ENCODE measurements at places on chromosomes 6 and 20.

DNA sequence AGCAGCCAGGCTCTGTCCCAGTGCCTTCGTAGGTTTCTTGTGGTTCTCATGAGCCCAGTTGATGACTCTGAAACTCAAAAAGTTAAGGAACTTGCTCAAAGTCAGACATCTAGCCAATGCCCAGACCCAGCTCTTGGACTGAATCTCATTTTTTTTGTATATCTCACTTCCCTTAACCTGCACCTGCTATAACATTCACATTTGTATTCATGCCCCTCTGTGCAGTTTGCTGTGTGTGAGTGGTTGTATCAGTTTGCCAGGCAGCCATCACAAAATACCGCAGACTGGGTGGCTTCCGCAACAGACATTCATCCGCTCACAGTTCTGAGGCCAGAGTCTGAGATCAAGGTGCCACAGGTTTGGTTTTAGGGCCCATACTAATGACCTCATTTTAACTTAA is 49.9 kb downstream of the IPCEF1 start:
- no peak for DNase-seq

- no peak for DNase-seq
These were observed 11.5 kb downstream of the PRDM1 start for GRCh38 chr6:106097411-106098231.

DNA sequence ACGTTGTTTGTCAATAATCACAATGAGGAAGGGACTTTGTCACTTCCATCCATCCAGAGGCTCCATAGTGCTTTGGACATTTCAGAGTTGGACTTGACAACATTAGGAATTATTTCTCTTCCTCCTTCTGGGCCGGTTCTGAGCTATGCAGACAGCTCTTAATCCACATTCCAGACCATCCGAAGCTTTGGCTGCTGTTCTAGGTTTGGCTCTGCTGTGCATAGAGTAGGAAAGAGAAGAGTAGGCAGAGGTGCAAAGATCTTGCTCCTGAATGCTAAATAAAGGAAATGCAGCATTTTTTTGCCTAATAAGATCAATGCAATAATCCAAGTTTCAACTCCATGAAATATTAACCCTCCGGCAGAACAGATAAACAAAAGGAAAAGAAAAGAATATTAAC is 251.8 kb upstream of the PRND start:
- DNase-seq: no peak

DNA sequence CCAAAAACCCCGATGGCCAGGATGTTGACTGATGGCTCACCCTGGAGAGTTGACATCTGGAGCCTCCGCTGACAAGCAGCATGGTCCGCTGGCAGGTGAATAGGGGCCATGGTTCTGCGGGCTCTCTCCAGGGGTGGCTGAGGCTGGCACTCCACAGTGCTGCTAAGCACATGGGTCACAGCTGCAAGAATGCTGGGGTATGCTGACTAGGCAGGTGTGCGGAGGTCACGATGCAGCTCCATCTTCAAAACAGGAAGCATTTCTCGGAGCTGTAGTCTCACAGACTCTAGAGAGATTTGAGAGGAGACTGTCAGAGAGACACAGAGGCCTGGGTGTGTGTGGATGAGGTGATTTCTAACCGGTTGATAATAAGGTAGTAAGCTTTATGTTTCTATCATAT is 341.6 kb downstream of the NRN1 start:
- no peak for DNase-seq

DNA sequence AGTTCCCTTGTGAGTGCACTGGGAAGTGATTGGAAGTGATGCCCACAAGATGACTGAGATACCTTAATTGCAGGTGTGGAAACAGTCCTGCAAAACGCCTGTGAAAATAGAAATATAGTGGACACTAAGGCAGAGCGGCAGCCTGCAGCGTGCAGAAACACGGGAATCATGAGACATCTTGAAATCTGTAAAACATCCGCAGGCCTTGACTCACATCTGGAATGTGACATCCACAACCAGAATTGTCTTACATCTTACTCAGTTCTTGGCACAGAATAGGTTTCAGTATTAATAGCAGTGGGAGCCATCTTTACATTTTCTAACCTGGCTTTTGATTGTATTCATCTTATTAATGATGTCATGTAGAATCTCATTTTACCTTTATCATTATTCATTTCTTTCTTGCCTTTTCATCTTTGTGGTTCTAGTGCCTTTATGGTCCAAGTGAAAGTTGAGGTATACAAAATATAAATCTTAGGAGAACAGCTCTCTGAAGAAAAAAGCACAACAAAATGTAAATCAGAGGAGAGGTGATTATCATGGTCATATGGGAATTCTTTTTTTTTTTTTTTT is 44.6 kb downstream of the CDYL start:
- DNase-seq: no peak

DNA sequence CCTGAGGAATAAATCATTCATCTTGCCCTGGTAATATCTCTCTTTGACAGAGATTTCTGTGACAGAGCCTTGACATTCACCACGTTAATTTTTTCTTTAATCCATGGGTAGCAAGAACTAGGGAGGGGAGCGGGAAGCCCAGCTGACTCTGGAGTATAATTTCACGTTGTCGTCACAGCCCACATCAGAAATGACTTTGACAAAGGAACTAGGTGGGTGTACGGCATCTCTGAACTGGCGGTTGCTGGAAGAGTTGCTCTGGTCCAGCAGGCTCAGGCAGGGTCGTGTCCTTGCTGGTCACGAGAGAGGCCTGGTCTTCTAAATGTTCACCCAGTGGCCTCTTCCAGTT is 397.1 kb upstream of the CNR1 start:
- DNase-seq: no peak

- no peak for DNase-seq
These were observed 6.6 kb upstream of the ANKRD60 start for GRCh38 chr20:58235010-58235409.

DNA sequence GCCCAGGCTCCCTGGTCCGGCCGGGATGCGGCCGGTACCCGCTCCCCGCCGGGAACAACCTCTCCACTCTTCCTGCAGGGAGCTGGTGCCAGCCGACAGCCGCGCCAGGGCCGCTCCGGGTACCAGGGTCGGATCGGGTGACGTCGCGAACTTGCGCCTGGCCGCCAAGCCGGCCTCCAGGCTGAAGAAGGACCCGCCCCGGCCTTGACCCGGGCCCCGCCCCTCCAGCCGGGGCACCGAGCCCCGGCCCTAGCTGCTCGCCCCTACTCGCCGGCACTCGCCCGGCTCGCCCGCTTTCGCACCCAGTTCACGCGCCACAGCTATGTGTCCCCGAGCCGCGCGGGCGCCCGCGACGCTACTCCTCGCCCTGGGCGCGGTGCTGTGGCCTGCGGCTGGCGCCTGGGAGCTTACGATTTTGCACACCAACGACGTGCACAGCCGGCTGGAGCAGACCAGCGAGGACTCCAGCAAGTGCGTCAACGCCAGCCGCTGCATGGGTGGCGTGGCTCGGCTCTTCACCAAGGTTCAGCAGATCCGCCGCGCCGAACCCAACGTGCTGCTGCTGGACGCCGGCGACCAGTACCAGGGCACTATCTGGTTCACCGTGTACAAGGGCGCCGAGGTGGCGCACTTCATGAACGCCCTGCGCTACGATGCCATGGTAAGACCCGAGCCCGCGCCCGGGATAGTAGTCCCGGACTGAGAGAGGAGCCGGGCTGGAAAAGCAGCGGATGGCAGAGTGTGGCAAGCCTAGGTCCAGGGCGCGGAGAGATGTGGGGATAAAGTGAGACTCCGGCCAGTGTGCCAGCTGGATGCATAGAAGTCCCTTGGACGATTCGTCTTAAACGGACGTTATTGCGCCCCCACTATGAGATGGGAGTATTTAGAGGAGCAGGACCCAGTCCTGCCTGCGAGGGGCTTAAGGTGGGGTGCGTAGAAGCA is at the start of gene NT5E:
Gene NT5E (plus strand): TSS at position 266 of the 942 bp plus-strand sequence. CDS start 57 bp downstream, at position 323.
- no peak for DNase-seq

GRCh38 chr6:102075539-102075938 is 682.0 kb downstream of the GRIK2 start:
- no peak for DNase-seq

DNA sequence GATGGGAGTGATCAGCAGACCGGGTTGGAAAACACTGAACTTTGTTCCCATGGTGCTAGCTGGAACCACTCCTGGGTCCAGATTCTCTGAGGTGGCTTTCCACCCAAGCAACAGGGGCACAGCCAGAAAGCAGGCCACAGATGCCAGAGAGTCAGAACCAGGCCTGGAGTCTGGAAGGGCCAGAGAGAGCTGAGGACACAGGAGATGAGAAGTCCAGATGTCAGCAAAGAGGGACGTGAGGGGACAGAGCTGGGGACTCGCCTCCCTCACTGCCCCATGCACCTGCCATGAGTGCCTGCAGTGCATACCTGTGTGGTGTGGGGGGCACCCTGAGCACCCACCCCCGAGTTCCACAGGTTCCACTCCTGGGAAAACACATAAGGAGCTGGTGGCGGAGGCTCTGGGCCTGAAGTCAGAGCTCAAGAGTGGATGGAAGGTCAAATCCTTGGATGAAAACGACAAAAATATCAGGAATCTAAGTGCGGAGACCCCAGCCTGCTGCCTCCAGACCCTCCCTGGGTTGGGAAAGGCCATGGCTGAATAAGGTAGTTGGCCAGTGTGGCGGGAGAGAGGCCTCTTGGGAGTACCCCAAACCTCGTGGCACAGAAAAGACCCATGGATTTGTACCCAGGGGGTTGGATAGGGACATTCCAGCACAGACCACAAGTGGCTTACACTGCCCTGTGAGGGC is 224.2 kb downstream of the SYNDIG1 start:
- no peak for DNase-seq

DNA sequence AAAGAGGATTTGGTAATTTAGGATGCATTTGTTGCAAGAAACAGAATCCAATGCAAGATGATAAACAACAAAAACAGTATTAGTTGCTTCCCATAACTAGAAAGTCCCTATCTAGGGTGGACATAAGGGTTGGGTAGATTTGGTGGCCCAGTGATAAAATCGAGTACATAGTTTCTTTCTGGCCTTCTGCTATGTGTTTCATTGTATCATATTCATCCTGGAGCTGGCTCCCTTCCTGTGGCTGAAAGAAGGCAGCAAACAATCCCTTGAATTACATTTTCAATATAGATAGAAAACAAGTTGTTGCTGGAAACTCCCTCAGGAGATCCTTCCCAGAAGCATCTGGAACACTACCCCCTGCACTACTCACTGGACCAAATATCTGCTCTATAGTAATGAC is 135.1 kb downstream of the ID4 start:
- DNase-seq: no peak

DNA sequence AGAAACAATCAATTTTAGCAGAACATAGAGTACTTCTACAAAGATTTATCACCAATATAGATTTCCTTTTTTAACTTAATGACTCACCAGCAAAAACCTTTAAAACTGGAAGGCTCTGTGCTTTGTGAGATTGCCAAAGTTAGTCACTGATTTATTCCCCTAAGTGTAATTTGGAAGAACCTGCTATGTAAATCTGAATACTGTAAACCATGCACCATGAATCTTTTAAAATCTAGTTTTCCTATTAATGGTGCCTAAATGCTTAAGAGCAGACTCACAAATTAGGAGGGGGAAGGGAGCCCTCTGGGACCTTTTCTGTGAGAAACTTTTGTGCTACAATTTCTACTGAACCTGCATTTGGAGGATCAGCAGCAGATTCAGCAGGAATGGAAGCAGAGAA is 57.8 kb upstream of the PNRC1 start:
- DNase-seq: no peak

DNA sequence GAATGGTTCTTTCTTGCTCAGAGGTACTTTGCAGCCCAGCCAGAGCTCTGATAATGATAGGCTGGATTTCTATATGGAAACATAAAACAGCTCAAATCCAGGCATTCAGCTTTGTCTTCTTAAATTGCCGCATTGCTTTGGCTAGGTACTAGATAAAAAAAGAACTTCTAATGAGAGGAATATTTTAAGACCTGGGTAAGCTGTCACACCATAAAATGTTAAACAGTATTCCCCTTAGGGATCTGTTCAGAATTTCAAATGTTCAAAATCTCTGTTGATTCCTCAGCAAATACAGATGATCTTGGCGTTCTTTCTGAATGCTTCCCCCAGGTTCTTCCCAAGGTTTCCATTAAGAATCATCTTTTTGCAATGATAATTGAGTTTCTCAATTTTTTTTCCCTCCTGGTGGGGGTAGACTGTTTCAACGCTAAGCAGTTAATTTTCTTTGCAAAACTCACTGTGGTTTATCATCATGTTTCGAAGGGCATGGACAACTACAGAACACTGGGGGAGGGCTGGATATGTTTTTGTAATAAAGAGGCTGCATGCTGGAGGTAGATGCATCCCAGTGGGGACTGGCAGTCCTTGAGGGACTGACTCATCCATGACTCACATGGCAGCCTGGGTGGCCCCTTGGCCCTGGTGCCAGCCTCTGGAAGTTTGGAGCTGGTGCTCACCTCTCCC is 31.0 kb downstream of the TIAM2 start:
- DNase-seq: no peak

GRCh38 chr6:33433544-33434191 is 13.8 kb downstream of the SYNGAP1 start:
- no peak for DNase-seq

- DNase-seq: peak; percentile 54
These were observed 90.5 kb downstream of the GRM4 start for GRCh38 chr6:34055223-34055933.

- no peak for DNase-seq
These were observed 186.9 kb upstream of the SLC24A3 start for GRCh38 chr20:19025430-19026120.

DNA sequence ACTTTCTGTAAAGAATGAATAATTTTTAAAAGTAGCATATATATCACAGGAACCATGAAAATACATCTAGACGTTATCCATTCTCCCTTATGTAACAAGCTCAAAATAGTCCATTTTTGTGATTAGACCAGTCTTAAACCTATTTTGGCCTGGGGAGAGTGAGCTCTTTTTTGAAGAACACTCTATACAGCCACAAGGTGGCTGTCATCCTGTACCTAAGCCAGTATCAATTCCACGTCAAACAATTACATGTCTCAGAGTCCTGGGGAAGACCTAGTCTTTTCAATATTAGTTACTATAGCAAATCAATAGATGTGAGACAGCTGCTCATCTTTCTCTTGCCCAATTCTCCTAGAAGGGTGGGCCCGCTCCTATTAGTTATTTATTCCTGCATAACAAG is 28.4 kb downstream of the FBXO5 start:
- DNase-seq: no peak

DNA sequence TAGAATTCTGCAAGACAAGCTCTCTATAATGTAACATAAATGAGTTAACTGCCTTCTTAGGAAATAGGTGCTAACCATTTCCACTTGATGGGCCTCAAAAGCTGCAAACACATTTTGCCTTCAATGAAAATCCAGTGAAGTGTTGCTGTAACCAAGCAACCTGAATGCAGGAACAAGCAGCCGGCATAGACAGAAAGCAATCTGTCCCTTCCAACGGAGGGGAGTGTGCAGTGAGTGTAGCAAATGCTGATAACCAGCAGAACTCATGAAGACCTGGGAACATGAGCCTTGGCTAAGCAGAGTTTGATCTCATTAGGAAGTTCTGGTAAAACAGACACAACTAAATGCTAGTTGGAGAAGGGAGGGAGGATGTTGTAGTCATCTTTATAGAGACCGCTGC is 697.8 kb downstream of the KIF16B start:
- DNase-seq: no peak

GRCh38 chr6:83844170-83844569 is 9.0 kb upstream of the RIPPLY2 start:
- no peak for DNase-seq

GRCh38 chr6:169619650-169620049 is 82.2 kb downstream of the WDR27 start:
- no peak for DNase-seq

- DNase-seq: no peak
These were observed 746.8 kb downstream of the HDGFL1 start for GRCh38 chr6:23316131-23316530.

Data from activated CD4-positive, alpha-beta T cell treated with anti-CD3 and anti-CD28 coated beads for 24 hours (primary cell).